Skeletal muscle cell (primary cell): ENCODE measurements at places on chromosomes 4 and X.

DNA sequence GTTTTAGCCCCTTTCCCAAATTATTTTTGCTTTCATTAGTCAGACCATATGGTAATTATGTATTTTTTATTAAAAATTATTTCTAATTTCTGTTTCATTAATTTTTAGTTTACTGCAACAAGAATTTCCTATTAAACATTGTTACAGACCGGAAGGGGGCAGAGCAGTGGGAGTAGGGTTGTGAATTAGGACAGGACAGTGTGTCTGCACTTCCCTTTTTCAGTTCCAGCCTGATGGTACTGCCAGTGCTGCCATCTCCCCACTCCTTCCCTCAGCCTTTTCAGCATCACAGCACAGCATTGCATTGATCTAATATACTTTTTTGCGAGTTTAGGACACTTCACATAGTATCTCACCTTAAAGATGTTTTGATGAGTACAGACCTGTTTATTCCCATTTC, 76.5 kb downstream of the STIM2 start:
- no peak for DNase-seq

- no peak for DNase-seq
Measured at GRCh38 chrX:17291171-17291900, 83.7 kb upstream of the NHS start.

- DNase-seq = no peak
Measured at GRCh38 chr4:5882947-5883346, 9.9 kb downstream of the CRMP1 start.

- no peak for DNase-seq
Measured at GRCh38 chr4:112274959-112275358, 10.7 kb downstream of the TIFA start.

DNA sequence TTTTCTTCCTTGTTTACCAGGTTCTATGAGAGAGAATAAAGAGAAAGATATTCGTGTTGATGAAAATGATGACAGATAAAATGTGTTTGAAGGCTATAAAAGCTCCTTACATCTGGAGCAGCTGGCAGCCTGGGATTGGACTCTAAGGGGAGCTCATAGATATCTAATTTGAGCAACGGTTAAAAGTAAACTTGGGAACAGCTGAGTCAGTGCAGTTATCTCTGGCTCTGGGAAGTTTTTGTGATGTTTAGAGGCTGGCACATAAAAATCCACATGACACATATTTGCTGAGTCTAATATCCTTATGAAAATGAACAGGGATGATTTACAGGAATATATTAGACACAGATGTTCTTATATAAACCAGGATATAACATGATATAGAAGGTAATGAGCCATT, 331.8 kb upstream of the TENM3 start:
- DNase-seq = peak; percentile 34

DNA sequence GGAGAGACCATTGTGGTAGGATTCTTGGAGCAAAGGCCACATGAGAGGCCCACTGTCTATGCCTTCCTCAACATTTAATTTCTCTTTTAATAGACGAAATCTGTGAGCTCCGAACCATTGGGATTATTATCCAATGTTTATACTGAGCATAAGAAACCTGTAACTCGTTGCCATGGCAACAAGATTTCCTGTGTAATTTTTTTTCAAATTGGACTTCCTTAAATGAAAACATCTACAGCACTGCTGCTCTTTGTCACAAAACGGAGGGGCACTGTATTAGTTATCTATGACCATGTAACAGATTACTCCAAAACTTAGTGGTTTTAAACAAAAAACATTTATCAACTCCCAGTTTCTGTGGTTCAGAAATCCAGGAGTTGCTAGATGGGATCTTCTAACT, 38.7 kb downstream of the PPP1R2C start:
- no peak for DNase-seq

DNA sequence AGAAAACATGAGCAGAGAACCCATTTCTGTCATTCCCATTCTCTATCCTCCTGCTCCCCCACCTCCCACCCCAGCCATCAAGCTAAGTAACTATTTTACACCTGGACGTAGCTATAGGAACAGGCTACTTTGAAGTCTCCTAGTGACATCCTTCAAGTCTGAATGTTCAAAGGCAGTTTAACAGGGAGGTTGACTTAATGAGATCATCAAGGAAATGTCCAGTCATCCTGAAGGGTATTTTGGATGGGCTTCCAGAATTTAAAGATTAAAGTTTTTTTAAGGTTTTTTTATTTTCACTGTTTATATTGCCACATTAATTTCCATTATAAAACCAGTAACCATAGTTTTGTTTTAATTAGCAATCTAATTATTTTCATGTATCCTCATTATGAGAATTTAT, 41.1 kb downstream of the HPF1 start:
- no peak for DNase-seq

DNA sequence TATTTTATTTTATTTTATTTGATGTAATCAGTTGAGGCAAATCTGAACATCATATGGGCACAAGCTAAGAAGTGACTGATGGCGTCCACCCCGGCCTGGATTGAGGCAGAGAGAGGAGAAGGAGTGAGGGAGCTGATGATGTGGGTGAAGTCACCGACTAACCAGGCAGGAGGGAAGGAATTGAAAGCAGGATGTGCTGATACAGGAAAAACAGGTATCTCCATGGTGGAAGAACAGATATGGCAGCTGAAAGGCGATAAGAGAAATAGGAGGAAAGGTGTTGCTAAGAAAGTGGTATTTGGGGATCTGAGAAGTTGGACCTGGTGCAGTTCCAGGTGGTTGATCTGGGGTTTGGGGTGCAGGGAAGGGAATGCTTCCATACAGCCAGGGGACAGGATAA, 37.6 kb upstream of the GYPB start:
- DNase-seq = no peak

GRCh38 chr4:38306482-38307071, 346.4 kb downstream of the PTTG2 start:
- no peak for DNase-seq

DNA sequence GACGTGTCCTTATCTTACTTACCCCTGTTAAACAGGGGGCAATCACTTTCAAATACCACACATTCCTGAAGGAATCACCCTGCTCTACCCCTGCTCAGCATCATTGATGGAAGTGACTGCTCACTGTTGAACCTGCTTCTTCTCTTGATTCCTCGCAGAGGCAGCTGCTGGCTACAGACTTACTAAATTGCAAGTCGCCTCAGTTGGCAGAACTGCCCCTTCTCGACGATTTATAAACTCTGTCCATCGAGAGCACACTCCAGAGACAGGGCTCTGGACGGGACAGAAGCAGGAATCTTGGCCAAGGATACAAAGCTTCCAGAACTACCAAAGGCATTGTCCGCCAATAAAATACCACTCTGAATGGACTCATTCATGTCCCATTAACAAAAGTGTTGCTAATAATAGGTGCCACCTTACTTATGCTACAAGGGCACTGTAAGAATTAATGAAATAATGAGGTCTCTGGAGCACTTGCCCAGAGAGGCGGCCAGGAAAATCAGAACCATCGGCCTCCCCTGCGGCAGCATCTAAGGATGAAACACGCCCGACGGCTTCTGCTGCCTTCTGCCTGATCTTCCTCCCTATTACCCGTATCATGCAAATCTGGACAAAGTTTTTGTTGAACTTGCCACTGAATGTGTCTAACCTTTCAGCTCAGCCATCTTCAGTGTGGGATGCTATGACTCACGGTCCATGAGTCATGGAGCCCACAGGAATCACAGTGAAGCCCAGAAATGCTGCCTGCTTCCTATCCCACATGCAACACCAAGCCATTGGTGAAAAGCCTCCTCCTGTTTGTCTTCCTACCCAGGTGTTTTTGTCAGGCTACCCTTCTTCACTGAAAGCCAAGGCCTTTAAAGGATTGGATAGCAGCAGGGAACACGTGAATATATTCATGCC, 164.9 kb downstream of the MAML3 start:
- peak; percentile 85 for DNase-seq

DNA sequence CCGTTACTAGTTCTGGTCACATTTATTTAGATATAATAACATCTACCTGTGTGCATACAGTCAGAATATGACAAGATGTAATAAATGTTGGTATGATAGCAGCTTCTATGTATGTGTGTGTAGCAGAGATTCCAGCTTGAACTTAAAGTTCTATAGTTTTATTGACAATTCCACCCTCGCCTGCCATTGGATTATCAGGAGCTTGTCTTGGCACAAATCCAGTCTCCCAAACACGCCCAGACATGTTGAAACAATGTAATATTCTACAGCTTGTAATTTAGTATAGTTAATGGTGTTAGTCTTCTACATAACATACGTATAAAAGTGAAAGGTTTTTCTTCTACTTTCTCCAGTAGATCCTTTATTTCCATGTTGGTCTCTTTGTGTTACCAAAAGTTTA, 44.4 kb downstream of the BBS12 start:
- DNase-seq = no peak

GRCh38 chrX:118286066-118286762, 59.7 kb upstream of the WDR44 start:
- DNase-seq = no peak

- no peak for DNase-seq
Measured at GRCh38 chr4:106497271-106497670, 128.7 kb upstream of the GIMD1 start.

DNA sequence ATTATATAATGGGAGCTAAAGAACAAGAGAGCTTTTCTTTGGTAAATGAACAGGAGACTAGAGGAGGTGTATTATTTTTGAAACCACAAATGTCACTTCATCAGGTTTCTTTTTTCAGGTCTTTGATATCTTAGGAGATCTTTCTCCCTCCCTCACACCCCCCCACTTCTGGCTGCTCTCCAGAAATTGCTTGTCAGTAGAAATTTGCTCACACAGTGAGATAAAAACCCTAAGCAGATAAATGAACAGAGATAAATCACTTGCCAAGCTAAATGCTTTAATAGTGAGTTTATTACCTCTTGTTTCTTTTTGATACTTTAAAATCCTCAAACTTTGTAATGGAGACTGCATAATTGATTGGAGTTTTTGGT, 421.2 kb upstream of the TENM3 start:
- DNase-seq = no peak

DNA sequence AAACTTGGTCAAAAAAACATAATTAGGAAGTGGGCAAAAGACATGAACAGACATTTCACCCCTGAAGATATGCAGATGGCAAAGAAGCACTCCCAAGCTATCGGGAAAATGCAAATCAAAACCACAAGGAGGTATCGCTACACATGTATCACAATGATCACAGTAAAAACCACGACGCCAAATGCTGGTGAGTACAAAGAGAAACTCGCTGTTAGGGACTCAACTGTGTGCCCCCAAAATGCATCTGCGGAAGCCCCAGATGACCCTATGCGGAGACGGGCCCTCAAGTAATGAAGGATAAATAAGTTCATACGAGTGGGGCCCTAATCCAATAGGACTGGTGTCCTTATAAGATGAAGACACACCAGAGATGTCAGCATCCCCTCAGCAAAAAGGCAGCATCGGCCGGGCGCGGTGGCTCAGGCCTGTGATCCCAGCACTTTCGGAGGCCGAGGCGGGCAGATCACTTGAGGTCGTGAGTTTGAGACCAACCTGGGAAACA, 10.2 kb downstream of the GAK start:
- no peak for DNase-seq

DNA sequence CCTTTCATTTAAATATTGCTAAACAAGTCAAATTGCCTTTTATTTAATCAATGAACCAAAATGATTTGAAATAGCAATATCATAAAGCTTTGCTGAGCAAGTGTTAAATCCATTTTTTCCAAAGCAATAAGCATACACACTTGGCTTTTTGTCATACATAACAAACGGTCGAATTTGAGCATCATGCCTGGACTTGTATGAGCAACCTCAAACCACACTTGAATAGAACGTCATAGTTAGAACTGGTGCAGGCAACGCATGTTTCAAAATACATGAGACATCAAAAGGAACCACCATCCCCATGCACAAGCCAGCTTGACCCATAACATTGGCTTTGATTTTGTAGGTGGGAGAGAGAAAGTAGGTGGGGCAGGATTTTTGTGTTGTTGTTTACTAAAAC, 812.3 kb upstream of the FRG1 start:
- no peak for DNase-seq

- DNase-seq = no peak
Measured at GRCh38 chr4:807792-808191, 18.1 kb downstream of the CPLX1 start.

DNA sequence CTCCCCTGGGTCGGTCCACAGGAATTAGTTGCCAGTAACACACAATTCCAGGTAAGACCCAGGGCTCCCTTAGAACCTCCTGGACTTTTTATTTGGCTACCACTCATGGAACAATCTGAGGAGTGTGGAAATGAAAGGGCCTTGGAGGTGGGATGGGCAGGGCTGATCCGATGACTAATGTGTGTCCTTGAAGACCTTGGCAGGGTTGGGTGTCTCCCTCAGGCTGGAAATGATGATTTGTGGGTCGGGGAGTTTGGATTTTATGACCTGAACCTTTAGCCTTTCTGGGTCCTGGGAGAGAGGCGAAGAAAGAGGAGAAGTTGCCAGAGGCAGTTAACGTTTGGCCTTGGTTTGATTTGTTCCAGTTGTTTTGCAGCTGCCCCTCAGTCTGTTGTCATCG, 425.0 kb downstream of the MID1IP1 start:
- no peak for DNase-seq

DNA sequence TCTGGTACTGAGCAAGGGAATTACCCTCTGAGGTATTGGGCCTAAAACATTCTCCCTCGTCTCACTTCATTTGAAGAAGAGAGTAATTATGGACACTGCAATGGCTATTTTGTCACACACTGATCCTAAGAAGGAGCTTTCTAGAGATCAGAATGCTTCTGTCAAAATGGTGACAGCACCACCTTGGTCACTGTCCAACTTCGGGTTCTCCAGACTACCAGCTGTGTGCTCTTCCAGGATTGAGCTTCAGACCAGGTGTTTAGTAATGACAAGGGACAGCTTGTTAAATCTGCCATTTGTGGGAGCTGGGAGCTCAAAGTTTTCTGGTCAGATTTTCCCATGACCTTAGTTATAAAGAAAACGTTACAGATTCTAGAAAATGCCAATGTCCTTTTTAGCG, 105.4 kb downstream of the POLA1 start:
- DNase-seq = no peak

GRCh38 chr4:139076016-139076744, 60.6 kb downstream of the NOCT start:
- DNase-seq = no peak

GRCh38 chrX:129777218-129778030, 2.3 kb upstream of the SASH3 start:
- DNase-seq = no peak

DNA sequence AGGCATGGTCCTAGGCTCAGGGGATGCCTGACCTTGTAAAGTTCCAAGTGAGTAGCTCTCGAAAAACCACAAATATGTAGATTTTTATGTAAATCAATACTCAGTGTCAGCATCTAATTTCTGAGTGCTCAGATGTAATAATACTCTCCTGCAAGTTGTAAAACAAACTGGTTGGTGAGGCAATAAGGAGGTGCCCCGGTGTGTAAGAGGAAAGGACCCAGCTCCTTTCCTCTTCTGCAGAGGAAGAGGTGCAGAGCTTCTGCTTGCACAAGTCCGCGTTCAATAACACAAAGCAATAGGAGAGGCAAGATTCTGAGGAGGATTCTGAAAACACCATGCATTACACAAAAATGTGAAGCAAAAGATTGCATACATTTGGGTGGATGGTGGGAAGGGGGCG, 43.6 kb upstream of the ENPP6 start:
- DNase-seq = no peak

- DNase-seq = no peak
Measured at GRCh38 chr4:1571165-1572009, 112.7 kb downstream of the FAM53A start.
